ENCODE measurements at places on chromosomes 5 and 9. TPM values are rescaled to one million over a fixed set of nuclear protein-coding genes. Genes with fewer than 3 reads are reported as not detected.

SLCO6A1 gene
- total RNA-seq, result not detected

PCA3 gene
- not detected for total RNA-seq

HDHD3 gene
- 12.1 TPM for total RNA-seq

DNA sequence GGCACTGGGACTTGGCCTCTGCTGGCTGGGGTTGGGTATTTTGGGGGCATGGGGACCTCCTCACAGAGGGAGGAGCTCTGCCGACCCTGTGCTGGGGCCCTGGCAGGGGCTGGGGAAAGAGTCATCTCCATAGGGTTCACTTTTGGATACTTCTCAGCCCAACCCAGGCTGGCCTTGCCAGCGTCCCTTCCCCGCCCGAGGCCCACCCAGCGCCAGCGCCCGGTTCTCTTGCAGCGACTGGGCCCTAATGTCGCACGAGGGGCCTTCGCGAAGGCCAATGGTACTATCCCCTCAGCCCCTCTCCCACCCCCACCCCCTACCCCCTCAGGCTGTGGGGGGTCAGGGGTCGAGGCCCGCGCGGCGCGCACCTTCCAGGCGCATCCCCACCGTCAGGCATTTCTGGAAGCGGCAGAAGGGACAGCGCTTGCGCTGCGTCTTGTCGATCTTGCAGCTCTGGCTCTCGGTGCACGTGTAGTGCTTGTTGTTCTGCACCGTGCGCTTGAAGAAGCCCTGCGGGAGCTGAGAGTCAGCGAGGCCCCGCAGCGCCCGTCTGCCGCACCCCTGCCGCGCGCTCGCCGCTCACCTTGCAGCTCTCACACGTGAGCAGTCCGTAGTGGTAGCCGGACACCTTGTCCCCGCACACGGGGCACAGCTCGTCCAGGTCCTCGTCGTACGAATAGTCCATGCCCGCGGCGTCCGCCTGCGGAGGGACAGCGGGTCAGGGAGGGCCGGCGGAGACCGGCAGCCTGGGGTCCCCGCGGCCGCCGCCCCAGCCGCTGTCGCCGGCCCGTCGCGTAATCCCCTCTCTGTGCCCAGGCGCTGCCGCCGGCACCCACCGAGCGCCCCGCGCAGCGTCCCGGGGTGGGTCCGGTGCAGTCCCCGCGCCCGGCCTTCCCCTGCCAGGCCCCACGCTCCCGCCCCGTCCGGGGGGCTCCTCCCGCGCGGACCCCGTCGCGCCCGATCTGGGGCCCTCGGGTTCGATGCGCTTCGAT is 4.2 kb downstream of the NR5A1 start:
- no peak for DNase-seq

DNA sequence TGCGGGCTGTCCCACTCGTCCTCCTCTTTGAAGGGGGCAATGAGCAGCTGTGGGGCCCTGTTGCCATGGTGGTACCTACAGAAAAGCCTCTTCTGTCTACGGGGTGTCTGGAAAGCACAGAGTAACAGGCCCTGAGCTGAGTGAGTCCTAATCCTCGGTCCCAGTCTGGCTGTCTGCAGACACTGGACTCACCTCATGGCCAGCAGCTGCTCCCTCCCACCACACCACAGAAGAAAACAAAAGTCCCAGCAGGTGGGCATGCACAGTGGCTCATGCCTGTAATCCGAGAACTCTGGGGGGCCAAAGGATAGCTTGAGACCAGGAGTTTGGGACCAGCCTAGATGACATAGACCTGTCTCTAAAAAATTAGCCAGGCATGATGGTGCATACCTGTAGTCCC is 19.9 kb downstream of the P4HA2 start:
- no peak for DNase-seq

GRCh38 chr9:131258698-131259431 is 17.4 kb downstream of the FAM78A start:
- no peak for DNase-seq

GRCh38 chr9:72443855-72444254 is 77.6 kb upstream of the TMC1 start:
- peak; percentile 15 for DNase-seq

DNA sequence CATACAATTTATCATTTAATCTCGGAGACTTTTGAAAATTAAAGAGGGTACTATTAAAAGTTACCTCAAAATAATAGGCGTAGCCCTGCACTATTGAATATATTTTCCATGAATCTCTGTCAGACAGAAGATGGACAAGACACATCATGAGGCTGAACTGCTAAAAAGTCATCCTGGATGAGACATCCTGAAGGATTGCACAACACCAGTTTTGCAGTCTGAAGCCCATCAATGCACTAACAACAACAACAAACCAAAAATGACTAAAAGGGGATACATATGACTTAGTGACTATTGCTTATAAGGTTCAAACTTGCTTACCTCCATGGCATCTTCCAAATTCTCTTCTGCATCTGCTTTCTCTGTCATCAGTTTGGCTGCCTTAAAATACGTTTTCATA is 15.7 kb downstream of the LMBRD2 start:
- no peak for DNase-seq

DNA sequence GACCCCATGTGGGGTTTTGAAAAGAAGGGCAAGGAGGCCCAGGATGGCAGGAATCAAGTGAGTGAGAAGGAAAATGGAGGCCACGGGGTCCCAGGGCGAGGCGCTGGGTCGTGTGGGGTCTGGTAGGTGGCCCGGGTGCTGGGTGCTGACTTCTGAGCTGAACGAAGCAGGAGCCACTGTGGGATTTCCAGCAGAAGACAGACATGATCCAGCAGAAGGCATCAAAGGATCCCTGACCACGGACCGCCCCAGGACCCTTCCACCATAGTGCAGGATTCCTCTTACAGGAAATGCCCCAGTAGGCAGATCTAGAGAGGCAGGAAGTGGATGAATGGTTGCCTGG is 106.7 kb downstream of the ADAMTS2 start:
- DNase-seq, result no peak

DNA sequence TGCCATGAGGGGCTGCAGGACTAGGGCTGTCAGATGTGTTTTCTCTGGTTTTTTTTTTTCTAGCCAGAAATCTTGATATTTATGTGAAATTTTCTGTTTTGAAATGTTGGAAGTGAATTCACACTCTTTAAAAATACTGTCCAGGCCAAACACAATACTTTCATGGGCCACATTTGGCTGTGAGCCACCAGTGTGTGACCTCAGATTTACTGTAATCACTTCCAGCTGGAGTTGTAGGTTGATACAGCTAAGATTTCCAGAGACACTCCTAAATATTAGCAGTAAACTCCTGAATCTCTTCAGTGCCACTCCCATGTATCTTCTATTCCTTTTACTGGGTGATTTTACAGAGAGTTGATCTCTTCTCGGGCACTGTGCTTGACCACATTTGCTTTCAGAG is 92.2 kb upstream of the CKMT2 start:
- no peak for DNase-seq

GRCh38 chr9:42396318-42396717 is 212.9 kb downstream of the SPATA31A6 start:
- no peak for DNase-seq

DNA sequence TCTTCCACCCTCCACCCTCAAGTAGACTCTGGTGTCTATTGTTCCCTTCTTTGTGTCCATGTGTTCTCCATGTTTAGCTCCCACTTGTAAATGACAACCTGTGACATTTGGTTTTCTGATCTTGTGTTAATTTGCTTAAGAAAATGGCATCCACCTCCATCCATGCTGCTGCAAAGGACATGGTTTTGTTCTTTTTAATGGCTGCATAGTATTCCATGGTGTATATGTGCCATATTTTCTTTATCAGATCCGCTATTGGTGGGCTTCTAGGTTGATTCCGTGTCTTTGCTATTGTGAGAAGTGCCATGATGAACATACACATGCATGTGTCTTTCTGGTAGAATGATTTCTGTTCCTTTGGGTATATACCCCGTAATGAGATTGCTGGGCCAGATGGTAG is 163.4 kb upstream of the ITGA1 start:
- no peak for DNase-seq

DNA sequence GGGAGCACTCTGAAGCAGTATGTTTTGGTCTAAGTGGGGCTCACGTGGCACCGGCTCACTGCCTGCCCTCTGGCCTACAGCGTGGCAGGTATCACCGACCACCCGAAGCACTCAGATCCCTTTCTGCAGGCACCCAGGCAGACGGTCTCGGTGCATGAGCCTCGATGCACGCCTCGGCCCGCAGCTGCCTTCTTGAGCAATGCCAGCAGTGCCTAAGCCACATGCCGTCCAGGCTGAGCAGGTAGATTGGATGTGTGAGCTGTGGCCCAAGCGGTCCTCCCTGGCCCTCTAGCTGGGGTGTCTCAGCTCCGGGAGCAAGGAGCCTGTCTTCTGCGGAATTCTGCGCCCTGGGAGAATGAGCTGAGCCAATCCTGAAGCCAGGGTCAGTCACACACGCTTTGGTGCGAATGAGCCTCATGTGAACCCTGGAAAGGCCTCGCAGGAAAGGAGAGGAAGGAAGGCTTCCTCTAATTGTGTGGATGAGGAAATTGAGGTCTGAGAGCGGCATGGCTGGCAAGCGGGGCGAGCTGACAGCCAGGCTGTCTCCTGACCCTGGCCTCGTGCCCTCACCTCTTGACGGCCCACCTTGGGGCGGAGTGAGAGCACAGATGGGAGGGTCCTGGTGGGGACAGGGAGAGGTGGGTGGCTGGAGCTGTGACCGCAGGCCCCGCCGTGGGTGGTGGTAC is 14.4 kb downstream of the RXRA start:
- DNase-seq, result no peak

DNA sequence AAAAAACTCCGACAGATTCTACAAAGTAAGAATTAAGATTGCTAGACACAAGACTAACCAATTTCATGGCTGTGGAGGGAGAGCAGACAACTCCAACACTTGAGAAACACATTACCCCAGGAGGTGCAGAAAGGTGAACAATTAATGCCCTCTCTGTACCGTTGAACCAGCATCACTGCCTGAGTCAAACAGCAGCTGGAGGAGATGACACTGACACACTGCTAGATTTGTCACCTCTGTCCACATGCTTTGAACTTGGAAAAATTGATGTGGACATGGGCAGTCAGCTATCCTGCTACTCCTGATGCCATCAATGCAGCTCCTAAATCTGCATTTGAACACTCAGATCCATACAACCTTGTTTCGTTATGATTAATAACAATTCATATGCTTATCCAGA is 51.7 kb downstream of the GPBP1 start:
- no peak for DNase-seq

DNA sequence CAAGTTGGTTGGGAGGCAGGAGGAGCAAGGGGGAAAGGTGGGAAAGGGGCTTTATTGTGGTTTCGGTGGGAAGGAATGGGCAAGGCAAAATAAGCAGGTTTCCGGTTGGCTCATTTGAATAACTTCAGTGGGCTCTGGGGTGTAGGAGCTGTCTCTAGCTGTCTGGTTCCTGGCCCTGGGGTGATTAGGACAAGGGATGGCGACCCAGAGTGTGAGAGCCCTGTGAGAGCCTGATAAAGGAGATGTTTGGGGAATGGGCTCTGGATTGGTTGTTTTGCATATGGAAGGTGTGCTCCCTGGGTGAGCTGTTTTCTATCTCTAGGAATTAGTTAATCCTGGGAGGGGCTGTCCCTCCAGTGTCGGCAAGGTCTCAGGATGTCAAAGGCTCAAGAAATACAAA is 15.4 kb downstream of the ANKRD34B start:
- no peak for DNase-seq

GRCh38 chr9:90659650-90660364 is 17.2 kb upstream of the DIRAS2 start:
- no peak for DNase-seq

GRCh38 chr5:16784843-16785791 is 151.0 kb downstream of the MYO10 start:
- peak; percentile 69 for DNase-seq

Data from activated T-cell treated with anti-CD3 and anti-CD28 coated beads, Interleukin-2, amount 50 U/mL, for 72 hours (primary cell).